NAMALWA (cell line): ENCODE measurements at places on chromosomes 11 and 22.

DNA sequence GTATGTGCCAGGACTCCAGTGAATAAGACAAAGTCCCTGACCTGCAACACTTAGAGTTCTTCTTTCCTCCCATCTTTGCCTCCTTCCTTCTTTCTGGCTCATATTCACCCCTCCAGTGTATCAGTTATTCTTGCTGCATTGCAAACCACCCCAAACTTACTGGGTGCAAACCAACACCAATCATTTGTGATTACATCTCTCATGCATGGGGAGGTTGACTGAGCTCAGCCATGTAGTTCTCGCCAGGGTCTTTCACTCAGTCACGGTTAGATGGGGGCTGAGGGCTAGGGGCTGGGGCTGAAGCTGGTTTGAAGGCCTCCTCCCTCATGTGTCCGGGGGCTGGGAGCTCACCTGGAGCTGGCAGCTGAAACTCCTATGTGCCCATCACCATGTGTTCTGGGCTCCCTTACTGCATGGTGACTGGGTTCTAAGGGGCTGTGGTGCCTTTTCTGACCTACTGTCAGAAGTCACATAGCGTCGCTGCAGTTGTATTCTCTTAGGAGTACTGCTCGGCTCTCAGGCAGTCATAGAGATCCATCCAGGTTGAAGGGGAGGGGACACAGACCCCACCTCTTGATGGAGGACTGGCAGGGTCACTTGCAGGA is 35.0 kb upstream of the CACNG2 start:
- DNase-seq = no peak

DNA sequence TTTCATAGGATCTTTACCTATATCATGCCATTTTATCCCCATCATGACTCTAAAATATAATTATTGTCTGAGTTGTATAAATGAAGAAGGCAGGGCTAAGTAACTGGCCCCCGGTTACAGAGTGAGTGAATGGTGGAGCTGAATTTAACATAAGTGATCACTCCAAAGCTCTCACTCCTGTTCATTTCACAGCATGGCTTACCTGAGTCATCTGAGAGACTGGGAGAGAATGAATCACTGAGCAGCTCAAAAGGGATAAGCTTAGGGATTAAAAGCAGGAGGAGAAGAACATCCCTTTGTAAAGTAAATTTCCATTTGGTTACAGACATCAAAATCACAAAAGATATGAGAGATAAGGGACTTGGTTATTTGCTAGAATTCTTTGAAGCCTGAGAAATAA is 294.0 kb upstream of the CTSC start:
- DNase-seq = no peak

DNA sequence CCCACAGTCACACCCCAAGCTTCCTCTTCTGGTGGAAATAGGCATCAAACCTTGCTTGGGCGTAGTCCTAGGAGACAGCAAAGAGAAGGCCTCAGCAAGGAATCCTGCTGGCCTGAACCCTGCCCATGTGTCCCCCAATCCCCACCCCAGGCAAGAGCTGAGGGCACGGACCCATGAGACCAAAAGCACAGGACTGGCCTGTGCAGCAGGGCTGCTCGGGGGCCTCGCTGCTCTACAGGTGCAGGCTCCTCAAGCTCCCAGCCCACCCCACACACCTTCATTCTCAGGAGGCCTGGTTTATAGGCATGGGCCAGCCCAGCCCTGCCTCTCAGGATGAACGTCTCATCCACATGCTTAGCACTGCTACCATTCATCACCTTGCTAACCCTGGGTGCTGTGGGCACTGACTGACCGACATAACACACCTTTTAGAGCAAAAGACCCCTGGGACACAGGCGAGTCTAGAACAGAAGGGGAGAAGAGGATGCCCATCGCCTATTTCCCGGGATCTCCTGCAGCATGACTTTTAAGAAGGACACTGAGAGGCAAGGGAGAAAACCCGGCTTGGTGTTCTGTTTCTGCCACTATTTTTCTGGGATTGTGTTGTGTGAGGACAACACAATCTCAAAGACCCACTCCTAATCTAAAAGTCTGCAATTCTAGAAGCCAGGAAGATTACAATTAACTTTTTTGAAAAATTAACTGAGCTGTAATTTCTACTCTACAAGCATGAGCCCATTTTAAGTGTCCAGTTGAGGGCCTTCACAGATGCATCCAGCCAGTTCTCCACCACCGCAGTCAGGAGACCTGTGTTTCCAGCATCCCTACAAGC is 15.4 kb downstream of the TCIRG1 start:
- DNase-seq = no peak

DNA sequence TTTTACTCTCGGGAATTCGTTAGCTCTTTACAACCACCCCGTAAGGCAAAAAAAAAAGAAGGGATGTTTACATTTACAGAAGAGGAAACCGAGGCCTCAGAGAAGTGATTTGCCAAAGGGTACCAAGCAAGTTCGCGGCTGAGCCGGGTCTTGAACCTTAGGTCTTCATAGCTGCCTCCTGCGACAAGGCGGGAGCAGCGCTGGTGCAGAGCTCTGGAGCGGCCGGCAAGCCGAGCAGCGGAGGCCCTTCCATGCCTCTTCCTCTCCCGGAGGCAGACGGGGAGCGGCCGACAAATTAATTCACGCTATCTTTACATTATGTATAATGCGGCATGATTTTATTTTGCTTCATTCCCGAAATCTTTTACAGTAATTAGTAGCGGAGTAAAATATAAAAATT is 536.3 kb downstream of the INSC start:
- no peak for DNase-seq

DNA sequence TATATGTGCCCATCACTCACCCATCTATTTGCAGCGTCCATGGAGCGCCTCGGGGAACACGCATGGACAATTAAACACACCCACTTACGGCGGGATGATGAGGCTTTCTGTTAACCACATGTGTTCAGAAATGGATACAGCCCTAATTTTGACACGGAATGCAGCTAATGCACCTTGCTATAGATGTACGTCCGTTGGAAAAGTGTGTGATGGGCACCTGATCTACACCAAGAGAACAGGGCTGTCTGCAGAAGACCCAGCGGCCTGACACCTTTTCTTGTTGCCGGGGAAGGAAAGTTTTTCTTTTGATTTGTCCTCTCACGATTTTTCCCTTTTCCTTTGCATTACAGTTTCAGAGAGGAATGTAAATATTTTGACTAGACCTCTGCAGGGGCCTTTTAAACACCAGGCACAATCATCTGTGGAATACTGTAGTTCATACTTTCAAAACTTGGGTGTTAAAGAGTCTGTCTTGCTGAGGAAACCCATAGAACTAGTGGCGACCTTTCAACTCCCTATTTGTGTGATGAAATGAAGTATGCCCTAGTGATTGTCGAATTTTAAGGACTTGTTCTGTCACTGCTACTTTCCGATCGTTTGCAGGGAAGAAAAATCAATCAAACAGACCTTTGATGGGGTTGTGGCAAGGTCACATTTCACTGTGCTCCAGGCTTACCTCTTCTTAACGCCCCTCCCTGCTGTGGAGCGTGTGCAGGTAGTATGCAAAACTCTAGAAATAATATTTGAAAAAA is 16.5 kb upstream of the PAX6 start:
- no peak for DNase-seq

- no peak for DNase-seq
Measured at GRCh38 chr22:30127749-30128166, 47.5 kb downstream of the HORMAD2 start.

DNA sequence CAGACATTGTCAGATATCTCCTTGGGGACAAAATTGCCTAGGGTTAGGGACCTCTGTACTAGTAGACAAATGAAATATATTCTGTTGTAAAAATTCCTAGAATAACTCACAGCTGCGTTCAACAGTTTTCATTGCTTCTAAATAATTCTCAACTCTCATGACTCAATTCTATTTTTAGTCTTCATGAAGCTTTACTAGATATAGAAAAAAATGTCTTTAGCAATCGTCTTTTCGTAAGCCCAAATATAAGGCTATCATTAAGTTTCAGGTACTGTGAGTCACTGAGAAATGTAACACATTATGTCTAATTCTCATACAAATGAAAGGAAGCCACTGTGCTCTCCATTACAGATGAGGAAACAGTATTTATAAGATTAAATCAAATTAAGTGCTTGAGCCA is 6.4 kb downstream of the MMP12 start:
- no peak for DNase-seq
